KBM-7 (cell line): ENCODE measurements at places on chromosomes 4 and X.

DNA sequence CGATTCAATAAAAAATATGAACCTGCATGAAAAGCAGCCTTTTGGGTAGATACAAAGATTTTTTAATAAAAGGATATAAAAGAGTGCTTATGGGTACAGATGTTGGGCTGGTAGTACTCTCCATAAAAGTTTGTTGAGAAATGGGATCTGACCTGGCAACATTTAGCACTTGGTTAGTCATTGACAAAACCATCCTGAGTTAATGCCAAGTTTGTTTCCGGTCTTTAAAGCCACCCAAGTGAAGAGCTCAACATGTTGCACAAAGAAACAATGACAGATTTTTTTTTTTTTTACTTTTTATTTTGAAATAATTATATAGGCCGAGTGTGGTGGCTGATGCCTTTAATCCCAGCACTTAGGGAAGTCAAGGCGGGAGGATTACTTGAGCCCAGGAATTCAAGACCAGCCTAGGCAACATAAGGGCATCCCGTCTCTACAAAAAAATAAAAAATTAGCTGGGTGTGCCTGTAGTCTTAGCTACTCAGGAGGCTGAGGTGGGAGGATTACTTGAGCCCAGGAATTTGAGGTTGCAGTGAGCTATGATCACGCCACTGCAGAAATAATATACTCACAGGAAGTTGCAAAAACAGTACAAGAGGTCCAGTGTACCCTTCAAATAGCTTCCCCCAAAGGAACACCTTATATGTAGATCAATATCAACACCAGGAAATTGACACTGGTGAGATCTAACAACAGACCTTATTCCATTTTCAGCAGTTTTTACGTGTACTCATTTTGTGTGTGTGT, 16.6 kb downstream of the CHST7 start:
- no peak for DNase-seq

- DNase-seq: peak; percentile 76
Measured at GRCh38 chr4:173752610-173753230, 222.7 kb upstream of the HAND2 start.

GRCh38 chr4:31051565-31051964, 331.4 kb downstream of the PCDH7 start:
- DNase-seq: no peak

DNA sequence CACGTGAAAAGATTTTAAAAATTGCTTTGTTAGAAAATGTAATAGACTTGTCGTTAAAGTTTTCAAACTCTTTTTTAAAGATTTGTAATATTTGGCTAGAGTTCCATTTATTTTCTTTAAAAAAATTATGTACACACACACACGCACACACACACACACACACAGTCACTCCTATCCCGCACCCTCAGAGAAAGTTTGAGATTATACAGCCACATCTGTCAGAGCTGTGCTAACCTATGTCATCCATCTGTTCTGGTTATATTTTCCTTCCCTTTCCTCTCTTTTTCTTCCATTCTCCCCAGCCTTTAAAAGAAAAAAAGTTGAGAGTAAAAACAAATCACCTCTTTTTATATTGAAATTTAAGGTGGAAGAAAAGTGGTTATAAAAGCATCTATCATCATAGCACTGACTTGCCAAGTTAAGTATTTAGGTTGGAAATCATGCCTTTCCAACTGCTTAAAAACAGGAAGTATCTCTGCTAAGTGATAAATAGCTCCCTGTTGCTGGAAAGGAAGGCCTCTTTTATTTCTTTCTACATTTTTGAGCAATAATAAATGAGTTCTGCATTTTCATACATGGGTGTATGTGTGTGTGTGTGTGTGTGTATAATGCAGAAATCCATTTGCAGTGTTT, 163.3 kb upstream of the SPRY1 start:
- DNase-seq: peak; percentile 60

- DNase-seq: no peak
Measured at GRCh38 chr4:33831442-33832066, 2412.8 kb downstream of the ARAP2 start.

GRCh38 chr4:11824566-11824965, 395.9 kb upstream of the HS3ST1 start:
- no peak for DNase-seq

GRCh38 chr4:143335979-143336780, 496 bp upstream of the GAB1 start:
- peak; percentile 89 for DNase-seq

DNA sequence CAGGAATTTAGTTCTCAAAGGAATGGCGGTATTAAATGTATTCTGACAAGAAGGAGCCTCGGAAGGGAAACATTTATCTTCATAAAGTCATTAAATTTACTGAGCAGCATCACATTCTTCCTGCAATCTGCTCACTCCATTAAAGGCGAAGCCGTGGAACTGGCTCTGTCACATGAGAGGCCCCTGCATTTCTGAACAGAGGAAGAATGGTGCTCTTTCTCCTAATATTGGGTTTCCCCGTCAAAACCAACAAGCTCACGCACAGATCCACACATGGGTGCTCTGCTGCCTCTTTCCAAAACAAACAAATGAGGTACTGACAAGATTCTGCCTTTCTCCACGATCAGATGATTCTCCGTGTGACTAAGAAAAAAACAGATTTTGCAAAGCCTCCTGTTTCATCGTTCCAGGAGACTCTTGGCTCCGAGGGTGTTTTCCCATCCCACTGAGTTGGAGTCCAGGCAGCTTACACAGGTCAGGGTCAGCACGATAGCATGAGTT, 191.2 kb downstream of the IDS start:
- no peak for DNase-seq

DNA sequence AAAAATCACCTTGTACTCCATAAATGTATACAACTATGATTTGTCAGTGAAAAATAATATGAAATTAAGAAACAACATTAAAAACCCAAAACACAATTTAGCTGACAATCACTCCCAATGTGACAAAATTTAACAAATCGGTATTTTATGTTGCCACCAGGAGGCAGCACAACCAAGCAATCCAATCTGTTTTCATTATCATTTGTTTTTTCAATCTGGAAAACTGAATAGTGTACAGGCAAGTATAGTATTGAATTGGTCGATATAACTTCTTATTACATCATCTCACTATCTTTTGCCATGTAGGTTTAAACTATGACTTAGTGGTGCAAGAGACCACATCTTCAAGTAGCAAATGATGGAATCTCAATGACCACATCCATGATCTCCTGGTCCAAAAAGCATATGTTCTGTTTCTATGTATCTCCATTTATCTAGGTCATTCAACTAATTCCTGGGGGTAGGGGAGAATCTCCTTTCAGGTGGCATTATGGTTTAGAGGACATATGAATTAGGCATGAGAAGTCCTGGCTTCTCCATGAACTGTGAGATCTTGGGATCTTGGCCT, 112.9 kb upstream of the AGA start:
- peak; percentile 42 for DNase-seq

GRCh38 chr4:2222838-2223237, 19.1 kb downstream of the HAUS3 start:
- DNase-seq: no peak

DNA sequence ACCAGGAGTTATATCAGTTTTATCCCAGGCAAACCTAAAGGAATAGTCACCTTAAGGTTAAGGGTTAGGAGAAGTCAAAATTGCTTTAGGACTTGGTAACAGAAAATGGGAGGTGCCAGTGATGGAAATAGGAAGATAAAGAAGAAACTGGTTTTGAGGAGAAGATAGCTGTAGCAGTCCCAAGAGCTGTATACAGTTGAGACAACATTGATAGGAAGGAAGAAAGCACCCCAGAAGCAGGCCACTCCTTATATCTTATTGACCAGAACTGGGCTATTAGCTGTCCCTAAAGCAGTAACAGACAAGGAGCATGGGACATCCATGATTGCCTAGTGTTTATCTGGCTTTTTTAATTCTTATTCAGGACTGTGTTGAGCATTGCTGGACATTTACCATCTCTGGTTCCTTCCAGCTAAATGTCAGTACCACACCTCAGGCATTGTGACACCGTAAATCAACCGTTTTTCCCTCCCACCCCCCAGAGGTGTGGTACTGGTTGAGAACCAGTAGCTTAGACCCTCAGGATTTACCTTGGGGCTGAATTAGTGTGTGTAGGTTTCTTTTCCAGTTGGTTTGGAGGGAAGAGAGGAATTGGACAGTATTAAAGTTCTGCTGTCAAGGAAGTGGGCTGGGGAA, 2.0 kb upstream of the PGRMC2 start:
- DNase-seq: no peak

- DNase-seq: no peak
Measured at GRCh38 chrX:106928227-106928626, 8.0 kb downstream of the CLDN2 start.

DNA sequence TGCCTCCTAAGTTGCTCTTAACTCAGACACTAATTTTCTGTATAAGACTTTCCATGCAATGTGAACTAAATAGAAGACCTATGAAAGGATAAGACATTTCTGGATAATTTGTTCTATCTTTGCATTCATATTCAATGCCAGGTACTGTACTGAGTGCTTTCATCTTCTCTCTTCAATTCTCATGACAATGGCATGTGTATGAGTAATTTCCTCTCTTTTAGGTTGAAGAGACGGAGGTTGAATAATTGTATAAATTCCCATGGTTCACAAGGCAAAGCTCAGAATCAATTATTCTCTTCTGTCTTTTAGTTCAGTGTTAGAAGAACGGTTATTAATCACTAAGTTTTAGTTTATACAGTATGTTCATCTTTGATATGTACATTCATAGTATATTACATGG, 29.3 kb upstream of the CFAP299 start:
- no peak for DNase-seq

DNA sequence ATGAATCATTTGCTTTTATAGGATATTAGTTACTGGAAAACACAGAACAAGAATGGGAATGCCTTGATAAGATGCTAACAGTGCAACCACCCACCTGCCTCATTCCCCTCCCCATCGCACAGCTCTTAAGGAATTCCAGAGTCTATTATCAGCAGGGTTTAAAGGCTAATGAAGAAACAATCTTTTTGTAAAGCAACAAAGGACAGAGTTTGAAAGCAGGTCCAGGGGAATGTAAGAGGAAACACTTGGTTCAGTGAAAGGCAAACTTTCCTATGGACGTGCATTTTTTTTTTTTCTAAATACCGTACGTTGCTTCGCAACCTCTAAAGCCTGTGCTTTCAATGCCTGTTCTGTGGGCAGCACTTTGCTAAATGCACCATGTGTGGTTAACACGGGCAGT, 92.5 kb downstream of the GPR50 start:
- DNase-seq: no peak

DNA sequence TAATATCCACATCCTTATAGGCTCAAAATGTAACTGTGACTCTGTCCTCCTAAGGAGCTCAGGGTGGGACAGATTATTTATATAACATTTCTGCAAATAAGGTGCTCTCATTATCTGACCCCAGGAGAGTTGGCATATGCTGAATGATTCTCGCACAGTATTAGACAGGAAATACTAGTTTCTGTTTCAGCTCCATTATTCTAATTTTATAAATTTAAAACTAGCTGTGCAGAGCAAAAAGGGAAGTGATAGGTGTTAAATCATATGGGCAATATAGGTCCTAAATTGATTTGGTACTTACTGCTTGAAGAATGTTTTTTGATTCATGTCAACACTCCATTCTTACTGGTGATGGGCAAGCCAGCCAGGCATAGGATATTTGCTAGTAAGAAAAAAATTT, 141.5 kb downstream of the GLRA2 start:
- no peak for DNase-seq

GRCh38 chr4:124806403-124806802, 93.9 kb upstream of the ANKRD50 start:
- no peak for DNase-seq

DNA sequence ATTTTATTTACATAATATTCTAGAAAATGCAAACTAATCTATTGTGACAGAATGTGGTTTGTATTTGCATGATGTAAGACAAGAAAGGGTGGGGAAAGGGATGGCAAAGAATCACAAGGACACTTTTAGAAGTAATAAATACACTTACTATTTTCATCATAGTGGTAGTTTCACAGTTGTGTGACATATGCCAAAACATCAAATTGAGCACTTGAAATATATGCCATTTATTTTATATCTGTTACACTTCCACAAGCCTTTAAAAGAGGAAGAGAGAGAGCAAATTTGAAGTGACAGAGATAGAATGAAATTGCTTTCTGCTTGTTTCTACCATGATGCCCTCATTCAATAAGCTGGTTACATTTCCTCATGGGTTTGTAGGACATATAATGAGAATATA, 230.0 kb upstream of the NWD2 start:
- no peak for DNase-seq

DNA sequence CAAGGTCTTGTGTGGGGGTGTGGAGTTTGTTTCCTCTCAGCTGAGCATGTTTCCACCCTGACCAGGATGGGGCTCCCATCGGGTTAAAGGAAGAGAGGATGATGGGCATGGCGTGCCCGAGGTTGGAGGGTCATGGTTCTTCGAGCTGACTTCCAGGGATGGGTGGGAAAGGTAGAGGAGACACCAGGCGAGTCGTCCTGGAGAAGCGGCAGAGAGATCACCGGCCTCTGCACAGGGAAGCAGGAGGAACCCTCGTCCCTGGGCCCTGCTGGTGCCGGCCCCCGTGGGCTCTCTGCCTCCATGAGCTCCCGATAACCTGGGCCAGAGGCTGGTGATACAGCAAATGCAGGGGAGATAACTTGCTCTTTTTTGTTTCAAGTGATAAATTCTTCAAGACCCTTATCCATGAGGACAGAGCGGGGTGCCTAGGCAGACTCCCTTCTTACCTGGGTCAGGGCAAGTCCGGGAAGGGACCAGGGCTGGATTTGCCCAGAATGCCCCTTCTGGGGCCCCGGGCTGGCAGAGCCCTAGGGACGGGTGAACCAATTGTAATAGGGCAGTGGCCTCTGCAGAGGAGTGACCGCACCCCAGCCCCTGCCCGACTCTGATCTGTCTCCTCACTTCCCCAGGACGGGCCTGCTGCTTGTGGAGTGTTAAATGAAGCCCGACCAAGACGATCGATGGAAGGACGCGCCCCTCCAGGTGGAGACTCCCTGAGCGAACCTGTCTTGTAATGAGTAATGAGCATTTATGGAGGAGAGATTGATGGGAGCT, 63.0 kb downstream of the CPZ start:
- DNase-seq: no peak

- DNase-seq: no peak
Measured at GRCh38 chrX:139200793-139201192, 329.7 kb upstream of the F9 start.

DNA sequence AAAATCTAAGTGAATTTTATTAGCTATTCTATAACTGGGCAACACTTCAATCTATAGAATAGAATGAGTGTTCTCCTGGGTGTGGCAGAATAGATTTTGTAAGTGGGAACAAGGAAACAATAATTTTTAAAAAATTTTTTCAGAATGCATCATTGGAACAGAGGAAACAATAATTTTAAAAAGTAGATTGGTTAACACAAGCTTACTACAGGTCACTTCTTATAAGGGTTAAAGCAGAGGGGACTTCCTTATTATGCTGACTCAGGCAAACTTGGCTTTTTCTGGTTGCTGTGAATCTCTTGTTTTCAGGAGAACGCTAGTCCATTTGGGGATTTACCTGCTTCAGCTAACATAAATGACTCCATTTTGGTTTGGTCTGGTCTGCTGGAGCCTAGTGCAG, 52.5 kb downstream of the HOPX start:
- no peak for DNase-seq

DNA sequence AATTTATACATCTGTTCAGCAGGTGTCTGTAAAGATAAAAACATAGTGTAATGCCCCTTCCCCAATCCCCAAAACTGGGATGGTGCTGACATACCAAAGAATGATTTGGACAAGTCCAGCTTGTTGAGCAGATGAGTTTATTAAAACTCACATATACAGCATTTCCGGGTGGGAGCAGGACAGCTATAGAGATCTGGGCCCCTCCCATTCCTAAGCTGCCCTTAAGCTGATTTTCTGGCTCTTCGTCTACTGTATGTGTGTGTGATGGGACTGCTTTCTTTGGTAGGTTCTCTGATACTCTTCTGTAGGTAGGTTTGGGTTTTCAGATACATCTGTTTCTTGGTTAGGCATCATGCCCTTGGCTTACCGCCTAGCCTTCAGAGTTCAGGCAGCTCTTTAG, 703.7 kb upstream of the PCDH10 start:
- no peak for DNase-seq
